ENCODE measurements at places on chromosomes 16 and 17.

DNA sequence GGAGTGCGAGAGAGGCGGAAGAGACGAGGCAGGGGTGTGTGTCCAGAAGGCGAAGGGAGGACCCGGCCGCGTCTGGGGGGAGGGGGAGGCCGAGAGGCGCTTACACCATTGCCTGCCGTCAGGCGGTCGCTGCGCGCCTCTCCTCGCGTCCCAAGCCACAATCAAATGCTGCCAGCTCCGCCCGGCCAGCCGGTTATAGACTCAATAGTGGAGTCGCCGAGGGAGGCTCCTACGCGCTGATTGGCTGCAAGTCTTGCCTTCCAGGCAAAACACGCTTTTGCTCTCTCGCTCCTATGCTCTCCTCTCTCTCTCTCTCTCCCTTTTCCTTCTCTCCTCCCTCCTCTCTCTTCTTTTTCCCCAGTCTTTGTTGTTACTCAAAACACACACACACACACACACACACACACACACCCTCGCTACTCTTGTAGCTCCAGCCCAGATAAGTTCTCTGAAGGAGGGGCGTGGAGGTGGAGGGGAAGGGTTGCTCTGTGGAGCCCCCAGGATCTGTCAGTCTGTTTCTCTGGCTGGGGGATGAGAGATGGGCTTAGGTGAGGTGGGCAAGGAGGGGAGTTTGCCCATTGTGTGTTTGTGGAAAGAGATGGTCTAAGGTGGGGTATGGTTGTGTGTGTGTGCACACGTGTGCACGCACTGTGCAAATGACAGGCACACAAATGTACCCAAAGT is at the start of gene DLX3:
TSS of gene DLX3 (minus strand) at position 170 of the 684 bp plus-strand sequence. CDS start 226 bp downstream, outside the sequence.
- peak; percentile 21 for DNase-seq

- no peak for DNase-seq
Observed at GRCh38 chr16:50735629-50736122, 6.2 kb upstream of the CYLD start.

- peak; percentile 18 for DNase-seq
Observed at GRCh38 chr17:6421700-6422604, 13.0 kb downstream of the AIPL1 start.

- peak; percentile 81 for DNase-seq
Observed at GRCh38 chr16:30956601-30957455, 726 bp upstream of the SETD1A start.

GRCh38 chr16:85755929-85756768 is 5.3 kb upstream of the C16orf74 start:
- DNase-seq: no peak

DNA sequence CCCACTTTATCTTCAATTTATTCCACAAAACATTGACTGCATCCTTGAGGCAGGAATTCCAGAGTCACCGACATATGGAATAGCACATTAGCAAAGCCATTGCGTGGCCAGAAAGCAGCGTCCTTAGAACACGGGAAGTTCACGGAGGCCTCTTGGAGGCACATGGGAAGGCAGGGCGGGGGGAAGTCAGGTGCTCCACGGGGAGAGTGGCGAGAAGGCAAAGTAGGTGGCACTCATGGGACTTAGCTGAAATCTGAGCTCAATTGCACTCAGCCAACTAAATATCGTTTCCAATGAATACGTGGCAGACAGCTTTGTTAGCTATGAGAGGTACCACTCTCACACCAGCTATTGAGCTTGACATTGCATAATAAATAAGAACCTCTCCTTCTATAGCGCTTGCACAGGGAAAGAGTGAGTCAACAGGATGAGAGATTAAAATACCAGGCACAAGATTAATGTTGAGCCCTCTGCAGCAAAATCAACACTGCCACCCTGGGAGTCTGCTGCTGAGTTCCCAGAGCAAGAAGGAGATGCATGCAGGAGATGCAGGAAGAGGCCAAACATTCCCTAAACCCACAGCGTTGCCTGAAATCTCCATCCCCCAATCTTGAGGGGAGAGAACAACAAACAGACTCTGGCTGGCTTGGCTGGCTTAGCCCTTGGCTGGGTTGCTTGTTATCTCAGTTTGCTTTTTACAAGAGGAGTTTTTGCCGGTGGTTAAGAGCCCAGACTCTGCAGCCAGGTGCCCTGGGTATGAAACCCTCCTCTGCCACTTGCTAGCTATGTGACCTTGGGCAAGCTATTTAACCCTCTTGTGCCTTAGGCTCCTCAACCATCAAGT is 28.8 kb downstream of the ABCC12 start:
- DNase-seq: no peak

DNA sequence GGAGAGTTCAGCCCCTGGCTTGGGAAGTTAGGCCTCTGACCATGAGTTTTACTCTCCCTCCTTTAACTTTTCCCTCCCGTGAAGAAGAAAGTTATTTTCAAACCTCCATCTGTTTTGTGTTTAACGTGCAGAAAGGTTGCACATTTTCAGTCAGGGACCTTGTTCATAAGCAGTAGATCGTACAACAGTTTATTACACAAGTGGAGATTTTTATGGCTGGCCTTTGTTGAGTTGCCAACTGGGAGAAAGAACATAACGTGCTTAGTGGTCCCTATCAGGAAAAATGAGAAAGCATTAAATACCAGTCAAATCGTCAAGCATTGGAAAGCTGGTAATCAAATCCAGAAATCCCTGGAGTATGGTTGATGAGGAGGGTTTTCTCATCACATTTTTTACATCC is 117.9 kb upstream of the MYOCD start:
- no peak for DNase-seq

- DNase-seq: no peak
Observed at GRCh38 chr17:60352071-60352470, 39.9 kb downstream of the USP32 start.

GRCh38 chr17:55480631-55481315 is 30.5 kb downstream of the SMIM36 start:
- no peak for DNase-seq
